ENCODE measurements at places on chromosomes 7 and 10. TPM values are rescaled to one million over a fixed set of nuclear protein-coding genes. Genes with fewer than 3 reads are reported as not detected.

The HTR7 gene
- 18.2 TPM for total RNA-seq

The SORCS3 gene
- total RNA-seq = not detected

The LRRC18 gene
- total RNA-seq = not detected

The UPK3B gene
- total RNA-seq = 0.24 TPM

The ZCCHC24 gene
- total RNA-seq = 14.1 TPM
